ENCODE measurements at places on chromosomes 6 and 20.

GRCh38 chr20:33301192-33301930, 18.3 kb downstream of the BPIFB1 start:
- DNase-seq, result no peak

GRCh38 chr6:163741743-163742363, 327.3 kb downstream of the QKI start:
- no peak for DNase-seq

DNA sequence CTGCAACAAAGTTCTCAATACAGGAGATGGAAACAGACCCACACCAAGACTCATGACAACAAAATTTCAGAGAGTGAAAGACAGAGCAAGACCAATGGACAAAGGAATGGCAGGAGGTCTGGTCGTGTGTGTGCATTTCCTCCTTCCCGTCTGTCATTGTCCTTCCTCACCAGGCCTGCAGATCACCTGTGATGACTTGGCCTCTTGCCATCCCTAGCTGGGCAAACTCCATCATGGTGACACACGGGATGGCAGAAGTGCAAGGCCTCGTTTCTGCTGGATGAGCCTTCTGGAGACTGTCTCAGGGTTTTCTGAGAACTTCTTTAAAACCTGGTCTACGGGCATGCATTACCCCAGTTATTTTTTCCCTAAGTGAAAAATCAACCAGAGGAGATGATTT, 49.2 kb downstream of the RPP21 start:
- no peak for DNase-seq

DNA sequence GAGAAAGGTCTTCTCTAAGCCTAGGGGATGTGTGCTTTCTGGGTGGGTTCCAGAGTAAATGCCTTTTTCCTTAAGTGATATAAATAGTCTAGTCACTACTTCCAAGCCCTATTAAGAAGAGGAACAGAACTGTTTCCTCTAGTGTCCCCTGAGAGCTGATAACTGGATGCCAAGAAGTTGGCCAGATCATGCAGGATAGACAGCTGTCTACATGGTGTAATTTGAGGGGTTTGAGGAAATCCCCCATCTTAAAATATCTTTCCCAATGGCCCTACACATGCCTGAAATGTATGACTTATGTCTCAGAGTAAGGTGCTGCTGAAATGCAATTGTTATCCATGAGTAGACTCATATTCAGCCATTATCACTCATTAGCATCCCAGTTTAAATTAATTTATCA, 20.2 kb upstream of the PIM1 start:
- no peak for DNase-seq

GRCh38 chr6:140663772-140664171, 1289.3 kb upstream of the CITED2 start:
- no peak for DNase-seq

- DNase-seq, result no peak
These were observed 70.2 kb upstream of the CD93 start for GRCh38 chr20:23156170-23156841.

DNA sequence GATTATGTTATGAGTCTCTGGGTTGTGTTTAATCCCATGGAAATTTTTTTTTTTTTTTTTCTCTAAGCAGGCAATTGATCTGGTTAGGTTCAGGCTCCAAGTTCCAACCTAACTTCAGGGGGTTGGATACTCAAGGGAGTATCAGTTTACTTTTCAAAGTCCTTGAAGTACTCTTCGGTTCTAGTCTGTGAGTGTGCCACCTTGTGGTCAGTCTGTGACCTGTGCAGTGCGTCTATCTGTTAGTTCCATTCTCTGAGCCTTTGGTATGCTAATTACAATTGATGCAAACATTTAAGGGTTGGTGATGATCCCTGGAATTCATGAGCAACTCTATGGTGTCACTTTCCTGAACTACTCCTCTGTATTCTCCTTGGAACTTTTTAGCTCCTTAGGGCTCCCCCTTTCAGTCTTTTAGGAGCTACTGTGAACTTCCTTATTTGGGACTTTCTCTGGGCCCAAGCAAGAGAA, 342.0 kb downstream of the SOX4 start:
- DNase-seq, result no peak

DNA sequence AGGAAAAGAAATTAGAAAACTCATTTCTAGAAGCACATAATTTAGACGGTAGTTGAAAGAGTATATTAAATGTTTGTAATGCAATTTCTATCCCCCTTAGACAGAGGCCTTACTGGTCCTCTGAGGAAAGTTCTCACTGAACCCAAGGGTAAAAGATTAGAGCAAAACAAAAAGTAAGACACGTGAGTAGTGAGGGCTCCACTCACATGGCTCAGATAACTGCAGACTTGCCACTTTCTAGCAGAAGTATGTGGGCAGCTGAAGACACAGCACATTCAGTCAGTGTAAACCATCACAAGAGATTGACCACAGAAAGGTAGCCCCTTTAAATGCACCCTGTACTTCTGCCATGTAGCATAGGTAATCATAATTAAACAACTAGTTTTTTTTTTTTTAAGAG, 193.8 kb downstream of the BTBD9 start:
- DNase-seq, result no peak

DNA sequence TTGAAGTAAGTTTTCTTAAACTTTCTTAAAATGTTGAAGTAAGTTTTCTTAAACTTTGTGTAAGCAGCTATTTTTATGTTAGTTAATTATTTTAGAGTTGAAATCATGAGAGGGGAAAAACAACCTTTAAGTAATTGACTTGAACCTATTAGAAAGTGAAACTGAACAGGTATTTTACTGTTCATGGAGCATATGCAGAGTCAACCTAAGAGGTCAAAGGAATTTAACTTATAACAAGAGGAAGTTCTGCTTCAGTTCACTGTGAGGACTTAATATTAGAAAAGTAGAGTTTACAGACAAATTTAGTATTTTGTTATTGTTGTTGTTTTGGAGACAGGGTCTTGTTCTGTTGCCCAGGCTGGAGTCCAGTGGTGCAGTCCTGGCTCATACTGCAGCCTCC, 38.0 kb downstream of the CDYL start:
- no peak for DNase-seq

Data from stimulated activated CD8-positive, alpha-beta memory T cell treated with anti-CD3 and anti-CD28 coated beads, Interleukin-12 subunit alpha, Interleukin-12 subunit beta, amount 100 ng/mL, for 4 hours (primary cell).